Cerebellum (tissue), 4 donors: ENCODE measurements at places on chromosomes 12 and 14.

DNA sequence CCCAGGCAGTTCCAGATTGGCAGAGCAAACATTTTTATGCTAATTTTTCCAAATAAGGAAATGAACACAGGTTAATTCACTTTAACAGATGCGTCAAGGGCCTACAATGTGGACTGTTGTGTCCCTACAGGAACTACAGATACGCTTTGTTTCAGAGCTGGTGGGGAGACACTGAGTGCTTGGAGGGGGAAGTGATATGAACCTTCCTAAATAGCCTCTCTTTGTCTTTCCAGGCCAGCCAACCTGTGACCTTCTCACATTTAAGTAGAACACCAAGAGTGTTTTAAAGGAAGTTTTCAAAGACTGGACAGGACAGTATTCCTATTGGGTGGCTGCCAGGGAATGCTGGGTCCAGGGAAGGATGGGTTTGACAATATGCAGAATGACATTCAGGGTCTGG lies 141.3 kb downstream of the ZNF664 start:
- no peak for DNase-seq

GRCh38 chr14:81946834-81947798 lies 413.5 kb upstream of the SEL1L start:
- no peak for DNase-seq

- DNase-seq, result no peak
Measured at GRCh38 chr14:24439830-24440605, 2.6 kb downstream of the SDR39U1 start.

GRCh38 chr14:61622051-61622450 lies 73.3 kb upstream of the HIF1A start:
- no peak for DNase-seq
